ENCODE measurements at places on chromosomes 13 and 19.

DNA sequence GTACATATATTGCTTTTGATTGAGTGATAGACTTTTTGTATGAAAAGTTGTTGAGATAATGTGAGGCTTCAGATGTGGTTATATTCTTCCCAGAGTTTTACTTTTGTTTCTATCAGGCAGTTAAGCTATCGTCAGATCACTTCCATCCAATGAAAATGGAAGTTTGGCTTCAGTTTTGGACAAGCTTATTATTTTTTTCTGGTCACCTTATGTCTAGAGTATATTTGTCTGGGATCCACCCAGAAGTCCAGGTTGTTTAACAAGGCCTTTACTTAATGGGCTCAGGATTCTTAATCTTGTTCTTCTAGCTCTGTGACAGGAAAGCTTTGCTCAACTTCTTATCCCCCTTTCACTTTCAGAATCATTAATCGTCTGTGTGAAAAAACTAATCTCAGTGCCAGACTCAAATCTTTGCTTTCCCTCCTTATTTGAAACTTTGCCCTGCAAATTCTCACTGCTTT lies 150.9 kb downstream of the PDS5B start:
- no peak for DNase-seq

DNA sequence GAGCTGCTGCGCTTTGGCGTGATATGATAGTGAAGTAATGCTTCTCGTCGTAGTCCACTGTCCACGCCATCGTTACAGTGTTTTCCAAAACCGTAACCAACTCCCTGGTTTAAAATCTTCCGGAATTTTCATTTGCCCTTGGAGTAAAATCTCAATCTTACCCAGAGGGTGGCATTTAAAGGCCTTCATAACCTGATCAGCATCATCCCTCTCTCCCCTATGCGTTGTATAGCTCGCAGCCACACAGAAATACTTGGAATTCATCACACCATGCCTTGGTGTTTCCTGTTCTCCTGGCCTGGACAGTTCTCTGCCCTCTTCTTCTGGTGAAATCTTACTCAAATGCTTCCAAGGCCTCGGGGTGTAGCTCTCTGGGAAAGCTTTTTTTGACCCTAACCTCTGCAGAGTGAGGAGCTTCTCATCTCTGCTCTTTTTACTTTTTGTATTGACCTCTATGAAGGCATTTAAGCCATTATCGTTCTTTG lies 839 bp downstream of the MPHOSPH8 start:
- DNase-seq = no peak

- no peak for DNase-seq
Observed at GRCh38 chr19:41330946-41331678, 21.1 kb downstream of the CCDC97 start.

- DNase-seq = no peak
Observed at GRCh38 chr13:88063741-88064140, 392.6 kb downstream of the SLITRK5 start.
